ENCODE measurements at places on chromosomes 12 and 14.

DNA sequence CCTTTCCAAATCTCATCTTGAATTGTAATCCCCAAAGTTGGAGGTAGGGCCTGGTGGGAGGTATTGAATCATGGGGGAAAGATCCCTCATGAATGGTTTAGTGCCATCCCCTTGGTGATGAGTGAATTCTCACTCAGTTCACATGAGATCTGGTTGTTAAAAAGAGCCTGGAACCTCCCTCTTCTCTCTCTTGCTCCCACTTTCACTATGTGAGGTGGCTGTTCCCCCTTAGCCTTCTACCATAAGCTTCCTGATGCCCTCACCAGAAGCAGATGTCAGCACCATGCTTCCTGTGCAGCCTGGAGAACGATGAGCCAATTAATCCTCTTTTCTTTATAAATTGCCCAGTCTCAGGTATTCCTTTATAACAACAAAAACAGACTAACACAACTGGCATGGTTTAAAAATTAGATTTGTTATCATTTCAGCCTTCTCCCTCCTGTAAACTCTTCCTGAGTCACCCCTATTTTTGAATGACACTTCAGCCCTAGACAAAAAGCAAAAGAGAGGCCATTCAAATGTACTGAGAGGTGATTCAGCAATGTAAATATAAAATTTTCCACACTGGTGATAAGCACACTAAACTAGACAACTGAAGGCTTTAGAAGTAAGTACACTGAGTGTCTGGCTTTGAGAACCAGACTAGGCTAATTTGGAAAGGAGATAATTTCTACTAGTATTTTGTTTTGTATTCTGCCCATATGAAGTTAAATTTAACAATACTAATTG lies 212.1 kb upstream of the ABCD2 start:
- DNase-seq = no peak

DNA sequence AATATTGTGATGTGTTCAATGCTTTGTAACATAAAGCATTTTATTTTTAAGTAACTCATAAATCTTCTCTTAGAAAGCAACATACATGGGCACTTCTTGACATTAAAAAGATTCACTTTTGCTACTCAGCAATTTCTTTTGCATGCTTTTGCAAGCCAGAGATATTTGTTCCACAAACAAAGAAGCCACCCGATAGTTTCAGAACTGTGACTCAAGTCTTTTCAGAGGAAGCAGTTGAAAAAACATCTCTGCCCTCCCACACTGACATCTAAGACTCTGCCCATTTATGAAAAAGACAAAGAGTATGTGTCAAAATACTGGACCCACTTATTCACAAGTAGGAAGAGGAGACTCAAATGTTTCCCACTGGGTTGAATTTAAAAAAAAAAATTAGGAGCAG lies 7.5 kb downstream of the APPL2 start:
- DNase-seq = no peak

DNA sequence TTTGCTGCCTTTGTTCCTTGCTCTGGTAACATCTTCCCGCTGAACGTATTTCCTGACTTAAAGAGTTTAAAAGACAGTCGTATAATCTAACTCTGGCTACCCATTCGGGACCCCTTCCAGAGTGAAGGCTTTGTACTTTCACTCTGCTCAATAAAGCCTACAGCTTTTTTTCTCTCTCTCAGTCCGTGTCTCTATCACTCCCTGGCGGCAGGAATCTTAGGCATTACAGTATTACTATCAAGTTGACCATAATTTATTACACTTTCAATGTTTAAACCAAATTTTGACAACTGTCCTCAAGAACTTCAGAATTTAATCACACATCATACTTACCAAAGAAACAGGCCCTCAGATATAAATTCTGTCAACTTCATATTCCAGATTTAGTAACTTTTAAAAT lies 967.9 kb downstream of the FSCB start:
- DNase-seq = no peak

DNA sequence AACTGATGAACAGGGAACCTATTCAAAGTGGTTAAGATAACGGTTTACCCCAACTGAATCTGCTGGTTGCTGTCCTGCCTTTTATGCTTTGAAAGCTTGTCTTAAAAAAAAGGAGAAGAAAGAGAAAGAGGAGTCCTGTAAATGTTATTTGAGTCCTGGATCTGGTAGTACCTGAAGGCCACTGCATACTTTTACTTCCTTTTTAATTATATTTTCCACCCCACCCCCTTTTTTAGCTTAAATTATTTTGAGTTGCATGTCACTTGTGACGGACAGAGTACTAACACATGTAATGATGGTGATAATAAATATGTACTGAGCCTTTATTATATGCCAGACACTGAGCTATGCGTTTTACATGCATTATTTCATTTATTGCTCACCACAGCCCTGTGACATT lies 2.5 kb upstream of the AMIGO2 start:
- no peak for DNase-seq

- DNase-seq = no peak
Measured at GRCh38 chr12:103928682-103929045, 1.5 kb upstream of the HSP90B1 start.

- peak; percentile 38 for DNase-seq
Measured at GRCh38 chr12:121894633-121895032, 6.0 kb downstream of the PSMD9 start.

DNA sequence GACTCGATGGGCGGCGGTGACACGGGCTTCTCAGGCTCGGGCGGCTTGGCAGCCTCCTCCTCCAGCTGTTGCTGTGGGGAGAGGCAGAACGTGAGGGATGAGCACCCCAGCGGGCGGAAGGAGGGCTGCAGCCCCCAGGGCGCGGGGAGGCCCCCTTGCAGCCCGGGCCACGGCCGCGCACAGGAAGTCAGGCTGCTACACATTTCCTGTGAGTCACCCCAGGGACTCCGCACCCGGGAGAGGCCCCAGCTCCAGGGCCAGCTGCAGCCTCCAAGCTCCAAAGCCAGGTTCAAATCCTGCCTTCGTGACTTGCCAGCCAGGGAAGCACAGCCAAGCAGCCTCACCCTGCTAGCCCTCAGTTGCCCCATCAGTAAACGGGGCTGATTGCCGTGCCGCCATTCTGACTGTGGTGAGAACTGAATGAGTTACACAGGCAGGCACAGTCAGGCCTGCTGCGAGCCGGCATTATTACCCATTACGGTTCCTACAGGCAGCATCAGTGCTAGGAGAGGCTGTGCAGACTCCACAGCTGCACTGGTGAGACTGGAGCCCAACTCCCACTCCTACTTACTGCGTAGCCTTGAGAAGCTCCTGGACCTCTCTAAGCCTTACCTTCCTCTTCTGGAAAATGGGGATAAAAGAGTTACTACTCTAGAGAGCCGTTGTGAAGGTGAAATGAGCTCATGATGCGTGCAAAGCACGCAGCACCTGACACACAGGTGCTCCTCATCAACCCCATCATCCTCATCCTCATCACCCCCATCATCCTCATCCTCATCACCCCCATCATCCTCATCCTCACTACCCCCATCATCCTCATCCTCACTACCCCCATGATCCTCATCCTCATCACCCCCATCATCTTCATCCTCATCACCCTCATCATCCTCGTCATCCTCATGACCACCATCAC lies 100.9 kb downstream of the NCOR2 start:
- DNase-seq = no peak

GRCh38 chr14:33951183-33951840 lies 438 bp upstream of the EGLN3 start:
- DNase-seq = peak; percentile 34

GRCh38 chr12:104502638-104503037 lies 45.9 kb downstream of the CHST11 start:
- no peak for DNase-seq

DNA sequence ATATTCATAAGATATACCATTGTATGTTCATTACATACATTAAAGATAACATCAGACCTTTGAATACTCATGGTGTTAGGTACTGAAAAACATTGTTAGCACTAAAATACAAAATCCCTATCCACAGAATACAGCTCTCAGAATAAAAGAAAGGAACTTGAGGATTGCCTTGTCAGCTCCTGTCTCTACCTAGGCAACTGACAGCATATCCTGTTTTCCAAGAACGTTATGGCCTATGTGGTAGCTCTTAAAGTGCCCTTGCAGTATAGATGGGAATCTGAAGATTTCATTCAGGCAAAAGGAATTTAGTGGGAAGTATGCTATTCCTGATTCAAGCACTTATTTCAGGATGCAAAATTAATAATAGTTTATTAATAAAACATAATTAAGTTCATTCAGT lies 1.8 kb upstream of the PPP1R12A start:
- DNase-seq = no peak
